Activated CD4-positive, alpha-beta T cell treated with anti-CD3 and anti-CD28 coated beads, Interleukin-2, amount 50 U/mL, for 4 hours (primary cell): ENCODE measurements at places on chromosomes 7 and 10.

GRCh38 chr7:8833355-8833754, 399.9 kb downstream of the NXPH1 start:
- no peak for DNase-seq

GRCh38 chr7:139744768-139745677, 32.8 kb downstream of the HIPK2 start:
- DNase-seq, result no peak

DNA sequence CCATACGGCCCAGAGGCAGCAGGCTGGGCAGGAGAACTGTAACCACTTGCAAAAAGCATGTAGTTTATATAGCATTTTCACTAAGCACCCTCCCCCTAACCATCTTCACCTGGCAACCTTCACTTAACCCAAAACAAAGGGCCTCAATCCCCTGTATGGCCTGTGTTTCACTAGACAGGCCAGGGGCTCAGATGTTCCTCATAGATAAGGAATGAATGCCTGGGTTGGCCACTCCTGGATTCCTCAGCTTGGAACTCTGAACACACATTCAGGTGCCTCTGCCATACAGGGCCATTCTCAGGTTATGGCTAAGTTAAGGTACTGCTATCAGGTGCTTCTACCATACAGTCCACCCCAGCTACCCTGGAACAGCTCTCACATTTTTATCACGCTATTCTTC, 10.3 kb upstream of the TMEM168 start:
- no peak for DNase-seq

DNA sequence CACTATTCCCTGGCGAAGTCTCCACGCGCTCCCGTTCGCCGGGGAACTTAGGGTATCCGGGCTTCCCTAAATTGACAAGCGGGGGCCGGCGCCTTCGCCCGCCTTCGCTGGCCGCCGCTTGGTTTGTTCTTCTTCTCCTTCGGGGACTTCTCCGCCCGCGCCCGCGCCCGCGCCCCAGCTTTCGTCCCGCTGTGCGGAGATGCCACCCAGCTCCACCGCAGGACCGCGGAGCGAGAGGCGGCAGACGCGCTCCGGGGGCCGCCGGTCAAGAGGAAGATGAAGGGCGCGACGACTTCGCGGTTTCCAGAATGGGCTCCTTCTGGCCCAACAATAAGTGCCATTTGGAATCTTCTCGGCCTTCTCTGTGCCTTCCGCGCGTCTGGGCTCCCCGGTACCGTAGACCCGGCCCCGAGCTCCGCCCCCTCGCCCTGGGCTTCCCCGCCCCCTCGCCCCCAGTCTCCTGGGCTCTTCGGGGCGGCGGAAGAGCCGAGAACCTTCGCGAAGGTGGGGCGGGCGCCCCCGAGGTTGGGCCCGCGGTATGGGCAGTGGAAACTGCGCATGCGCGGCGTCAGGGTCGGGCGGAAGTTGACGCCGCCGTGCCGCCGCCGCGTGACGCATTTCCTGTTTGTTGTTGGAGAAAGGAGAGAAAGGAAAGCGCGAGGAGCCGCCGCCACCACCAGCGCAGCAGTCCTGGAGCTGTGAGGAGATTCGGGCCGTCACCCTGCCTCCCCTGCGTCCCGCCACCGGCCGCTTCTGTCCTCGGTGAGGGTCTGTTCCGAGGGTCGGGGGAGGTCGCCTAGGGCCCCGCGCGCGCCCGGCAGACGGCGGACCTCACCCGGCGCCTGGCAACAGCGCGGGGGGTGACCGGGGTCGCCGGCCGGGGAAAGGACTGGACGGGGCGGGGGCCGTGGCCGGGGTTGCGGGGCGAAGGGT, at the start of gene DNAJB6:
TSS of gene DNAJB6 (plus strand) at position 622 of the 933 bp plus-strand sequence. CDS start 21,569 bp downstream, outside the sequence.
- DNase-seq, result peak; percentile 95

DNA sequence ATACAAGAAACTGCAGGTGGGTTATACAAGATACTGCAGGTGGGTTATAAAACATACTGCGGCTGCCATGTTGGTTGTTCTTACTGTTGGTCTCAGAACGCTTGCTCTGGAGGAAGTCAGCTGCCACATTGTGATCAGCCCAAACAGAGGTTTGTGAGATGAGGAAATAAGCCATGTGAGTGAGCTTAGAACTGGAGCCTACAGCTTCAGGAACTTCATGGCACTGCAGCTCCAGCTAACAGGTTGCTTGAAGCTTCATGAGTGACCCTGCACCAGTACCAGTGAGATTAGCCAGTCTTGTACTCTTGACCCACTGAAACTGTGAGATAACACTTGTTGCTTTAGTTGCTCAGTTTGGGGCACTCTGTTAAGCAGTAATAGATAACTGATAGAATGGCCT, 74.5 kb upstream of the PRKCQ start:
- DNase-seq, result no peak

DNA sequence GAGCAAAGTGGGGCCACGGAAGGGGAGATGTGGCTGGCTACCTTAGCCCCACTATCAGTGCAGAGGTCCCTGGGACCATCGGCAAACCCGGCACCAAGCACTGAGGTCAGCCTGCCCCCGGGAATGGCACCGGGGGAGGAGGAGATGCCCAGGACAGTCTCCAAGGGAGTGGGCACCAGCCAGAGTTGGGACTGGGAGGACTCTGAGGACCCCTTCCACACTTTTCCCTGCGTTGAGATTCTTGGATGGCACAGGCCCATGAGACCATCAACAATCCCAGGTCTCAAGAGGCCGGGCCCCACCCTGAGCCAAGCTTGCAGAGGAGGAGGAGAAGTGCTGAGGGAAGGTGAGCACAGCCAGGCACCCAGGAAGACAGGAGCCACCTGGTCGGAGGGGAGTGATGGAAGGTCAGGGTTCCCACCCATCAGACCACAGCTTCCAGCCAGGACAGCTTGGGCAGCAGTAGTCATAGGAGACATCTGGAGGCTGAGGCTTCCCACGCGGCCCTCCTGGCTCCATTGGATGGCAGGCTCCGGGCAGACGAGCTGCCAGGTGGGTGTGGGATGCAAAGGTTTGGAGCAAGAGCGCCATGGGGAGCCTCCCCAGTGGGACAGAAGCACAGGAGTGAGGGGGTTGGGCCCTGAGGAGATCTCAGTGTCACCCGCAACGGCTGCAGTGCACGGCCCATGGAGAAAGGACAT, 2.6 kb upstream of the OPN4 start:
- DNase-seq, result no peak

- no peak for DNase-seq
Observed at GRCh38 chr7:113452245-113452644, 333.9 kb upstream of the SMIM30 start.

DNA sequence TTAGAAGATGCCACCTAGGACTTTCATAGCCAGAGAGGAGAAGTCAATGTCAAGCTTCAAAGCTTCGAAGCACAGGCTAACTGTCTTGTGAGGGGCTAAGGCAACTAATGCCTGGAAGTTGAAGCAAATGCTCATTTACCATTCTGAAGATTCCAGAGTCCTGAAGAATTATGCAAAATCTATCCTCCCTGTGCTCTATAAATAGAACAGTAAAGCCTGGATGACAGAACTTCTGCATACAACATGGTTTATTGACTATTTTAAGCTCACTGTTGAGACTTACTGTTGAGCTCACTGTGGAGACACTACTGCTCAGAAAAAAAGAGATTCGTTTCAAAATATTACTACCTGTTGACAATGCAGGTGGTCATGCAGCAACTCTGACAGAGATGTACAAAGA, 28.6 kb downstream of the TNS3 start:
- DNase-seq, result no peak

DNA sequence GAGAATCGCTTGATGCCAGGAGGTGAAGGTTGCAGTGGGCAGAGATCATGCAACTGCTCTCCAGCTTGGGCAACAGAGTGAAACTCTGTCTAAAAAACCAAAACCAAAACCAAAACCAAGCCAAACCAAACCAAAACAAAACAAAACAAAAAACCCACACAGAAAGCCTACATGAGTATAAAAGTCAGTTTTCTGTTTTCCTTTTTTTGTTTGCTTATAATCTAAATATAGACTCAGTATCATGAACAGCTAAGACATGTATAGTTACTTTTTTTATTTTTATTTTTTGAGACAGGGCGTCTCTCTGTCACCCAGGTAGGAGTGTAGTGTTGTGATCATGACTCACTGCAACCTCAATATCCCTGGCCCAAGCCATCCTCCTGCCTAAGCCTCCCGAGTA, 16.8 kb upstream of the MTPN start:
- no peak for DNase-seq

DNA sequence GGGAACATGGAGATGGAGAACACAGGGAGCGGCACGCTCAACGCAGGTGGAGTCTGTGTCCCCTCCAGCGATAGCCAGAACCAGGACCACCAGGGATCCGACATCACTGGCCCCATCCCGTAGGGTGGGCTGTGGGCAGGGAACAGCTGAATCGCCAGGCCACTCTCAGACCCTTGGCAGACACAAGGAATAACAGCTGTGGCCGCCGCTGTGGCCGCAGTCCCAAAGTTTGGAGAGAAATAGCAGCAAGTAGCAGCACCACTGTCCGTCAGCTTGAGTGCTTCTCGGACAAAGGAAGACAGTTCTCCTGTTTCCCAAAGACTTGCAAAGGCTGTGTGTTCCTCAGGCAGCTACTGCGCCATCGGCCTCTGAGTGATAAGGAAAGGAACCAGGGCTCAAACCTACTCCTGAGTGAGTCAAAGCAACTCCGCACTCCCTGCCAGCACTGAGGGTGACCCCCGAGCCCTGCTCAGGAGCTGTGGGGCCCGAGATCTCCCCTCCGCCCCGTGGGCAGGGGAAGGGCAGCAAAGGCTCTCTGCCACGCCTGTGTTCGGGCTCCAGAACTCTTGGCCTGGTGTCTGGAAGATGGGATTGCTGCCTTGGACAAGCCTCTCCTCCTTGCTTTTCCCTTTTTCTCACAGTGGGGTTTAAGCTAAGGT, 82.3 kb upstream of the FAM20C start:
- no peak for DNase-seq

GRCh38 chr7:52956379-52956915, 79.0 kb upstream of the POM121L12 start:
- DNase-seq, result no peak

- DNase-seq, result no peak
Observed at GRCh38 chr7:130144312-130145171, 60.7 kb downstream of the TMEM209 start.

DNA sequence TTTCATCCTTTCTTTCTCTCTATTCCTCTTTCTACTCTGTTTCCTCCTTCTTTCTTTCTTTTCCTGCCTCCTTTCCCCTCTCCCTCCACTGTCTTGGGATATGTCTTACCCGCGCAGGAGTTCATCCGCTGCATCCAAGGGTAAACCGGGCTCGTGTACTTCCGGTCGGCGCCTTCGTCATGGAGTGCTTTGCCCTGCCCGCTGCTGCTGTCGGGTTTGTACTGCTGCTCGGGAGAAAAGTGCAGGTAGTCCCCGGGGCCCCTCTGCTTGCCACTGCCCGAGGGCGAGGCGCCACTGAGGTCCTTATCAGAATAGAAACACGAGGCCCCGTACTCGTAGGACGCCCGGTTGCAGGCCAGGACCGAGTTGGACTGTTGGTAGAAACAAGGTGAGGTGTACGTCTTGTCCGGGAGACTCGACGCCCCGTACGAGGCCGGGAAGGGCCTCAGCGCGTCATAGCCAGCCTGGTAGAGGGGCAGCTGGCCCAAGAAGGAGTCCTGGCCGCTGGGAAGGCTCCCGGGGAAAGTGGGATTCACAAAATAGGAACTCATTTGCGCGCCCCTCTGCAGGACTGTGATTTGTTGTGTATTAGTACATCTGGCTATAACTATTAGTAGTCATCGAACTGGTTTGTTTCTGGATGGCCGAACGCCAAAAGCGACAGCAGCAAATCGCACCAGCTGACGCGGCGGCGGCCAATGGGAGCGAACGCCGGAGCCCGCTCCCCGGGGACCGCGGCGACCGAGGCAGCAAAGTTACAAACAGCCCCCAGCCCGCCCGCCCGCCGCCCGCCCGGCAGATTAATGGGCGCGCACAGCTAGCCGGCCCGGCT, at the start of gene HOXA6:
TSS of gene HOXA6 (minus strand) at position 576 of the 832 bp plus-strand sequence. CDS start at position 551, 25 bp downstream.
- DNase-seq, result no peak

- no peak for DNase-seq
Observed at GRCh38 chr7:127618042-127618441, at the start of gene PAX4. PAX4 (minus strand) TSS chr7:127618142; CDS start chr7:127615928, 2,214 bp downstream.

GRCh38 chr10:1375346-1376170, 319.4 kb downstream of the WDR37 start:
- no peak for DNase-seq

- DNase-seq, result no peak
Observed at GRCh38 chr7:16590424-16590823, 55.1 kb downstream of the ANKMY2 start.

DNA sequence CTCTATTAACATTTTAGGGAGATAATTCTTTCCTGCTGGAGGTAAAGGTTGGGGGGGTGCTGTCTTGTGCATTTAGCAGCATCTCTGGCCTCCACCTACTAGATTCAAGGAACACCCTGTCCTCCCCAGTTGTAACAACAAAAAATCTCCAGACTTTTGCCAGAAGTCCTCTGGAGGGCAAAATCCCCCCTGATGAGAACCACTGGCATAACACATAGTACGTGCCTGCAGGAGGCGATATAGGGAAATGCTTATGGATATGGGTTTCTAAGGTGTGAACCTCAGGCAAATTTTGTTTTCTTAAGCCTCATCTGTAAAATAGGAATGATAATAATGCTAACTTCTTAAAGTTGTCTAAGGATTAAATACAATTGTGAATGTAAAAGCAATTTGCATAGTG, 2.9 kb upstream of the OSBPL3 start:
- no peak for DNase-seq

DNA sequence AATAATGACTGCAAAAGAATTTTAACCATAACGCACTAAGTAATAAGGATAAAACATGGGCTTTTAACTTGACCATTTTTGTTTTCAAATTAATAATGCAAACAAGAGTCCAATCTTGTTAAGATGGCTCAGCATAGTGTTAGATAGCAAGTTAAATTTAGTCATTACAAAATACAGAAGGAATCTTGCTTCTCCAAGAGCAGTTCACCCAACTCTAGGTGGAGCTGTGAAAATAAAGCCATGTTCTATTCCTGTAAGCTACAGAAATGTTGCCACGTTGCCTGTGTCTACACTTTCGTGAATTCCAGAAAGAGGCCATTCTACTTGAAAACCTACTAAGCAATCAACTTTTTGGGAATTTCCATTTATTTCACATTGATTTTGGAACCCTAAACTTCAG, 191.9 kb downstream of the SFMBT2 start:
- DNase-seq, result no peak

- no peak for DNase-seq
Observed at GRCh38 chr10:124532788-124533187, 71.2 kb downstream of the LHPP start.
